Activated CD8-positive, alpha-beta memory T cell treated with anti-CD3 and anti-CD28 coated beads, Interleukin-2, amount 10 ng/mL, durations not matched to agents 7 days and 5 days (primary cell): ENCODE measurements at places on chromosomes 1 and 21. TPM values are rescaled to one million over a fixed set of nuclear protein-coding genes. Genes with fewer than 3 reads are reported as not detected.

GRCh38 chr1:169479363-169480066 is 6.2 kb downstream of the SLC19A2 start:
- H3K27me3 ChIP-seq, result no peaks in the 10 kb centered on the region
- H3K4me3 ChIP-seq, result no peak overlapping the region
- no peak for DNase-seq
- H3K27ac ChIP-seq, result no peak overlapping the region

DNA sequence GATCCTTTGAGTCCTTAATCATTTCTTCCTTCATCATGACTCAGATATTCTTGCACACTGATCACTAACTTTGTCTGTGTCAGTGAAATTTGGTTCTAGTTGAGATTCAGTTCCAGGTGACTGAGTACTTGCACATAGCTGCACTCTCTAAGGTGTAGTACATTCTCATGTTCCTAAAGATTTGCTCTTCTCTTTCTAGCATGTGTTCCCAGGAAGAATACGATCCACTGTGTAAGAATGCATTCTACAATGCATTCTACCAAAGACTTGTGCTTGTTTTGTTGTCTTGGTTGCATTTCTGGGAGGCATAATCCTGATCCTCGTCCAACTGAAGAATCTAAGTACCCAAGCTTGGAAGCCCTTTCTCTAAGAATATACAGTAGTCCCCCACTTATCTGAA is 104.3 kb upstream of the CDC42BPA start:
- H3K27ac ChIP-seq, result no peak overlapping the region
- peaks cover 13% of the 10 kb centered on the region for H3K27me3 ChIP-seq
- H3K4me3 ChIP-seq, result no peak overlapping the region
- no peaks in the 10 kb centered on the region for H3K36me3 ChIP-seq
- DNase-seq, result no peak

DNA sequence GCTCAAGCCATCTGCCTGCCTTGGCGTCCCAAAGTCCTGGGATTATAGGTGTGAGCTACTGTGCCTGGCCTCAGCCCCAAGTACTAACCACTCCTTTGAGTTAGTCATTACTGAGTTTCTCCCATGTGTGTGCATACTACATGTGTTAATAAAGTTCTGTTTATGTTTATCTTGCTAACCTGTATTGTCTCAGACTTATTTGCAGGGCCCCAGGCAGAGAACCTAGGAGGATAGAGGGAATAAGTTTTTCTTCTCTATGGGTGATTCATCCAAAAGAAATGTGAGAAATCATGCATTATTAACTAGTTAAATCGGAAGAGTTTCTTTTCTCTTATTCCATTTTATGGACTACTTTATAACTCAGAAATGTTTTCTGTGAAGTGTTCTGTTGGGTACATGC is 203.9 kb upstream of the CACYBP start:
- no peak overlapping the region for H3K4me3 ChIP-seq
- no peak for DNase-seq
- H3K27me3 ChIP-seq, result no peaks in the 10 kb centered on the region
- H3K36me3 ChIP-seq, result no peaks in the 10 kb centered on the region

- H3K27me3 ChIP-seq, result peaks cover 12% of the 10 kb centered on the region
- no peaks in the 10 kb centered on the region for H3K36me3 ChIP-seq
- H3K27ac ChIP-seq, result no peak overlapping the region
- no peak overlapping the region for H3K4me3 ChIP-seq
These were observed 19.9 kb downstream of the KCNQ4 start for GRCh38 chr1:40803447-40803846.

GRCh38 chr1:66464802-66465201 is 69.2 kb upstream of the SGIP1 start:
- no peaks in the 10 kb centered on the region for H3K4me1 ChIP-seq
- DNase-seq, result no peak
- H3K27me3 ChIP-seq, result peaks cover 36% of the 10 kb centered on the region
- H3K27ac ChIP-seq, result no peak overlapping the region
- H3K4me3 ChIP-seq, result no peak overlapping the region

DNA sequence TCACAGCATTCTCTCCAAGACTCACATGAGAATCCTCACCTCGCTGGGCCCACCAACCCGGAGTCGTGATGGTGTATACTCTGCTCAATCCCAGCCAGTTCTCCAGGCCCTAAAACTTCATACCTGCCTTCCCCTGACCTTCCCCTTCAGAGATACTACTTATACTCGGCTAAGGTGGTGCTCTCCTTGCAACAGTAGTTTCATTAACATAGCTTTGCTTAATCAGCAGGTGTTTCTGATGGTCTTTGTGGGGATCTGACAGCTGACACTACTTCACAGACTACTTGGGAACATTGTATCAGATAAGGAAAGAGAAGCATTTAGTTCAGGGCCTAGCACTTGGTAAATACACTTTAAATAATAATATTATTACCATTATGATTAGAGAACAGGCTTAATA is 301.5 kb upstream of the DAB1 start:
- no peak overlapping the region for H3K4me3 ChIP-seq
- H3K36me3 ChIP-seq, result no peaks in the 10 kb centered on the region
- H3K4me1 ChIP-seq, result no peaks in the 10 kb centered on the region
- no peaks in the 10 kb centered on the region for H3K27me3 ChIP-seq
- no peak overlapping the region for H3K27ac ChIP-seq

DNA sequence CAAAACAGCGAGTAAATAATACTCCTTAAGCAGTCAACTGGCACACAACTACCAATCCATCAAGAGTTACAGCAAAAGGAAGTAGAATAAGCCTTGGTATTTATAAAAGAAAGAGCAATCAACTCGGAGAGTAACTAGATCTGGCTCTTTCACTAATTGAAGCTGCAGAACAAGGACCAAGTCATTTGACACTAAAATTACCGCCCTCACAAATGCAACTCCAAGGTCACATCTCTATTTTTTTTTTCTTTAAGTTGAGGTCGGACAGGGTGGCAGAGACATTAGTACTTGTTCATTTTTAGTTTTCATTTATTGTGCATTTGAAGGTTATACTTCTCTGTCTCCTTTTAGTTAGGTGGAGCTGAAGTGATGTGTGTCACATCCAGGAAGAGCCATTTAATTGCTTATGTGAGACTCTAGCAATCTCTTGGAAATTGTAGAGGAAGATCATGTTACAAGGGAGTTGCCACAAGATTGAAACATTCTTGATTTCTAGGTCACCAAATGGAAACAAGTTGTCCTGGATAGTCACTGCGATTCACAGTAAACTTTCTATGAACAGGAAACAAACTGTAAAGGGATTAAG is 138.1 kb upstream of the ADAMTS5 start:
- no peak overlapping the region for H3K27ac ChIP-seq
- H3K4me3 ChIP-seq, result no peak overlapping the region
- H3K4me1 ChIP-seq, result no peaks in the 10 kb centered on the region
- H3K27me3 ChIP-seq, result no peaks in the 10 kb centered on the region
- DNase-seq, result no peak

TMEM269 gene
- total RNA-seq, result not detected
